ENCODE measurements at places on chromosomes 5 and 9.

- no peak for DNase-seq
Observed at GRCh38 chr5:78006449-78006848, 230.3 kb upstream of the TBCA start.

DNA sequence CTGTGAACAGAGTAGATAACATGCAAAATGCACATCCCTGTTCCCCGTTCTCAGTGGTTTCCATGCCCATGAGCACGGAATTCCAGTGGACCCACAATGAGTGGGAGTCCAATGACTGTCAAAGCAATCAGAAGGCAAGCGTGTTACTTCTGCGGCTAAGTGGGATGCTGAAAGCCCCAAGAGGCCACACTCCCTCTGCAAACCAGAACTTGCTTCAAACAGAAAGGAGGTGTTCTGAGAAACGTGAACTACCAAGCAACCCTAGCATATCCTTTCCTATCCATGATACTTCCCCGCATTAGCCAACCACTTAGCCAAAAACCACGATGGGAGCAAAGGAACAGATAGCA is 21.7 kb upstream of the MVB12B start:
- DNase-seq, result no peak

GRCh38 chr5:166286832-166287231 is 2004.6 kb upstream of the WWC1 start:
- no peak for DNase-seq

- no peak for DNase-seq
Observed at GRCh38 chr5:856531-857425, 6.0 kb upstream of the ZDHHC11 start.

GRCh38 chr9:37325778-37326177 is 96.7 kb upstream of the GRHPR start:
- no peak for DNase-seq

- no peak for DNase-seq
Observed at GRCh38 chr5:135649435-135649834, 70.6 kb upstream of the CXCL14 start.

DNA sequence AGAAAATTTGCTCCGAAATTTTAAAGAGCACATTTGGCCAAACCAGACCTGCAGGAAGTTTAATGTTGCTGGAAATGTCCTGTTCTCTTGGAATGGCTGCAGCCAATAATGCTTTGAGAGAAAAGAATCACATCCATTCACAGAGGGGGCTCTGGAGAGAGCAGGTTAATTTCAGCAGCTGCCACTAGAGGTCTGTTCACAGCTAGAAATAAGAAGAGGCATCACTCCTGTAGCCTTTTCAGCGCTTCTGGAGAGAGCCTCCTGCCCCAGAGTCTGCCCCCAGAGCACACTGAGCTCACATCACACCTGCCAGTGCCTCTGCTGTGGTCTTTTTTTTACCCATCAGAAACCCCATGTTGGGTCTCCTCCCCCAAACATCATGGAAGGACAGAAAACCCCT is 124.8 kb upstream of the RAD23B start:
- DNase-seq, result peak; percentile 40

DNA sequence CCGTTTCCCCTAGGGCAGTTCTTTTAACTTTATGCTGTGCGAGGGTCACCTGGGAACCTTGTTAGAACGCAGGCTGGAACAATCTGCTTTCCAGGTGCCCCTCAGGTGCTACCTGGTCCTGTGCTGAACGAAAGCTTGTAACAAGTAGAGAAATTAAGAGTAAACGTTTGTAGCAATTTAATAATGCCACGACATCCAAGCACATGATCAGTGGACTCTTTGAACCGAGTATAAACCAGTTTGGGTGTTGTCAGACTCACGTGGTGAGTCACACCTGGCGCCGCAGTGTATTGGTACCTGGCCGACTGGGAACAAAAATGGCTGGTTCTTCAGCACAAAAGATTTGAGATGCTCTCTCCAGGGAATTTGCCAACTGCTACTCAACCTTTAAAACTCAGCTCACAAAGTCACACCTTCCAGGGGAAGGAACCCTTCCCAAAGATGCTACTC is 926 bp upstream of the MYO10 start:
- DNase-seq, result no peak

- no peak for DNase-seq
Observed at GRCh38 chr5:160991205-160991604, 139.2 kb upstream of the ATP10B start.

GRCh38 chr5:128432913-128433440 is 105.1 kb downstream of the FBN2 start:
- DNase-seq, result no peak

- no peak for DNase-seq
Observed at GRCh38 chr9:124311283-124311682, 53.5 kb downstream of the NEK6 start.

- no peak for DNase-seq
Observed at GRCh38 chr9:87280421-87280820, 217.2 kb upstream of the DAPK1 start.

DNA sequence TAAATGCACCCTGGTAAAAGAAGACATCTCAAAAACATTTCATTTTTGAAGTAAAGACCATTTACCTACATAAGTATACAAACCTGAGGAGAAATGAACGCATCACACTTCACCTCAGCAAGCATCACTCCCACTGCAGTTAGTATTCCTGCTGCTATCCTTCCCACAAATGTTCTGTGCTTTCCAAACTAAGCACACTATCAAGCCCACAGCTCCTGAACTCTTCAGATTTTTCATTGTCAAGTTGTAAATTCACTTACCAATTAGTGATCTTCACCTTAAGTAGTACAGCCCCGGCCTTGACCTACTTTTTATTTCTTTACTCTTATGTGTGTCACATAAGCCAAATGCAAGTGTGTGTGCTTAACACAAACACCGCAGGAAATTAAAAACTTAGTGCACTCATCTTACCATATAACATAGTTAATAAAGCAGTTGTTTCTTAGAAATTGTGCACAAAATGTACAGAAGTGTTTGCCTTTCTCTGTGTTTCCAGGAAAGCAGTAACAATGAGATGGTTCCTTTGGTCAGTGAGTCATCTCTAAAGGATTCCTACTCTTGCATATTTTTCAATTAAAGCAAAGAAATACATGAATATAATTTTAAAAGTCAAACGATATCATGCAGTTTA is 169.4 kb downstream of the APBA1 start:
- DNase-seq, result no peak

- no peak for DNase-seq
Observed at GRCh38 chr5:10411336-10411735, 30.3 kb upstream of the ROPN1L start.

- no peak for DNase-seq
Observed at GRCh38 chr5:79636981-79637733, 24.9 kb downstream of the TENT2 start.

GRCh38 chr5:102249381-102249780 is 46.7 kb downstream of the SLCO4C1 start:
- DNase-seq, result no peak

- peak; percentile 71 for DNase-seq
Observed at GRCh38 chr9:20884985-20885593, 146.4 kb downstream of the HACD4 start.

GRCh38 chr5:138600446-138600845 is 25.2 kb upstream of the HSPA9 start:
- no peak for DNase-seq

- DNase-seq, result no peak
Observed at GRCh38 chr9:81053298-81054025, 635.9 kb downstream of the TLE1 start.

GRCh38 chr9:128528445-128529160 is 23.8 kb upstream of the SPTAN1 start:
- no peak for DNase-seq

- DNase-seq, result no peak
Observed at GRCh38 chr9:129405827-129406213, 215.1 kb downstream of the C9orf50 start.

- DNase-seq, result no peak
Observed at GRCh38 chr9:99154356-99154755, 49.4 kb downstream of the TGFBR1 start.

DNA sequence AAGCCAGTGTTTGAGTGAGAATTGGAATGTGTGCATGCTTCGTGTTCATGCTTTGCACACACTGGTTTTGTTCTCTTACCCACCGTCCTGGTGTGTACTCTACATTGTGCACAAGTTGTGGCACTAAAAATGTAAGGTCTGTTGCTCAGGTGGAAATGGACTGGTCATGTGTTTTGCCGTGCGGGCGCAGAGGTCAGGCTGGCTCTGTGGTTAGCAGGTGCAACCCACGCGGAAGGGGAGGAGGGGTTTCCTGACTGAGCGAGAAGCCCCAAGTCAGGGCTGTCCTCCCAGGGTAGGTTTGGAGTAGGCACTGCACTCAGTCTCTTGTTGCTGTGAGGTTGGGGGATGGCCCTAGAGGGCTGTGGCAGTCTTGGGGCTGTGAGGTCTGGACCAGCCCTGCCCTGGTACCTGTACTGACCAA is 86.6 kb downstream of the EHMT1 start:
- no peak for DNase-seq

DNA sequence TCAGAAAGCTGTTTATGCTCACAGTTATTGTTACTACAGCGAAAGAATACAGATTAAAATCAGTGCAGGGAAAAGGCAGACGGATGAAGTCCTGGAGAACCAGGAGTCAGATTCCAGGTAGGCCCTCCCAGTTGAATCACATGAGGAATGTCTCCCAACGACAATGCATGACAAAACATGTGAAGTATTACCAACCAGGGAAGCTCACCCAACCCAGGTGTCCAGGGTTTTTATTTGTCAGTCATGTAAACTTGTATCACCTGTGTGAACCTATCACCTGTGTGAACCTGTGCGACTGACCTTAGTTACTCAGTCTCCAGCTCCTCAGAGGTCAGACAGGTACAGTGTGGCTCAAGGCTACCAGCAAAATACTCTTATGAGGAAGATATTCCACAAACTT is 63.9 kb downstream of the KIAA1958 start:
- DNase-seq, result no peak

GRCh38 chr9:132184124-132184523 is 22.3 kb downstream of the NTNG2 start:
- DNase-seq, result no peak

DNA sequence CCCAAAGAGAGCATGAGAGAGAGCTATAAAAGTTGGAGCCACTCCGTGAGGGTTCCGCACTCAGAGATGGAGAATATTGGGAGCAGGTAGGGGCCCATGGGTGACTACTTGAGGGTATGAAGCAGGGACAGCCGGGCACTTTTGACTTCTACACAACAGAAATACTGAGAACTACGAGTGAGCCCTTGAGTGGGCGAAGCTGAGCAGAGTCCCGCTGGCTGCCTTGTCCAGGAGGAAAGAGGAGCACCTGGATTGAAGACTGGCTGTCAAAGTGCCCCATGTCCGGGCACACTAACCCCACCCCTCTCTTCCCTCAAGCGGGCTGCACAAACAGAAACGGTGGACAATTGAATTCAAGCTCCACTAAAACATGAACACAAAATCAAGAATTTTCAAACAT is 33.6 kb downstream of the FYB1 start:
- no peak for DNase-seq

GRCh38 chr9:9499546-9499945 is 1113.3 kb downstream of the PTPRD start:
- DNase-seq, result no peak

- DNase-seq, result no peak
Observed at GRCh38 chr9:32463500-32464293, 62.3 kb downstream of the RIGI start.

- DNase-seq, result no peak
Observed at GRCh38 chr9:84772511-84772910, 103.0 kb downstream of the NTRK2 start.

DNA sequence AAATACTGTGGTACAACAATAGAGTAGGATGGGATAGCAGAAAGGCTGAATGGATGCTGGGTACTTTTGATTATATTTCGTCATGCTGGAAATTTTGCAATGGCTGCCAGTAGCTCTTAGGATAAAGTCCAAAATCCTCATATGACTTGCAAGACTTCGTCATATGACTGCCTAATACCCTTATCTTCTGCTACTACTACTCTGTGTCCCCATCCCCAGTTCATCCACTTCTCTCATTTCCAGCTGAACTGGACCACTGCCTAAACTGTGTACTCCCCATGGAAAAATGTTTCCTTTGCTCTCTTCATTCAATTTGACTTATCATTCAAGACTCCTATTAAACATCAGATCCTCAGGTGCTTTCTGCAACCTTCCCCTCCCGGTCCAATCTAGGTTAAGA is 212.9 kb downstream of the BRINP1 start:
- DNase-seq, result no peak

- DNase-seq, result no peak
Observed at GRCh38 chr5:105015098-105015497, 1452.5 kb upstream of the NUDT12 start.

DNA sequence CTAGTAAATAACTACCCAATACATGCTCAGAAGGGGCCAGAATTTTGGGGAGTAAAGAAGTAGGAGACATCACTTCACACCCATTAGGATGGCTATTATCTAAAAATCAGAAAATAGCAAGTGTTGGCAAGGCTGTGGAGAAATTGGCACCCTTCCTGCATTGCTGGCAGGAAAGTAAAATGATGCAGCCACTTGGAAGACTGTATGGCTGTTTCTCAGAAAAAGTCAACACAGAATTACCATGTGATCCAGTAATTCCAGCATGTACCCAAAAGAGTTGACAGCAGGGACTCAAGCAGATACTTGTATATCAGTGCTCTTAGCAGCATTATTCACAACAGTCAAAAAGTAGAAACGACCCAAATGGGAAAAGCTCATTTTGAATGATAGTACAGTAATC is 107.6 kb downstream of the APBA1 start:
- DNase-seq, result no peak

- no peak for DNase-seq
Observed at GRCh38 chr5:96641368-96642280, 20.6 kb upstream of the CAST start.

DNA sequence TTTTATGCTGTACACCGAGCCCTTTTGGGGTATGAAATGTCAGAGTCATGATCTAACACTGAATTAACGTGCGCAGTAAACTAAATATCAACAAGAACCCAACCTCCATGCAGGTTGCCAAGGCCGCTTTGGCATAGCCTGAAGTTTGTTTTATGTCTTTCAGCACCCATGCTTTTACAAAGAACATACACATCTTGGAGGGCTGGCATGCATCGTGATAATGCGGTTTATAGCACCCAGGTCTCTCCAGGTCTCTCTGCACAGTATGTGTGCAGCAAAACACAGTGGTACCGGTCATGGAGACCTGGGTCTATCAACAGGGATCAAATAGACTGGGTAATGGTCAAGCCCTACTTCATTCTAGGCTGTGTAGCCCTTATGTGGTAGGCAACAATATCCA is 11.8 kb downstream of the NPR3 start:
- no peak for DNase-seq

- DNase-seq, result no peak
Observed at GRCh38 chr5:10335711-10336470, 17.6 kb upstream of the MARCHF6 start.

DNA sequence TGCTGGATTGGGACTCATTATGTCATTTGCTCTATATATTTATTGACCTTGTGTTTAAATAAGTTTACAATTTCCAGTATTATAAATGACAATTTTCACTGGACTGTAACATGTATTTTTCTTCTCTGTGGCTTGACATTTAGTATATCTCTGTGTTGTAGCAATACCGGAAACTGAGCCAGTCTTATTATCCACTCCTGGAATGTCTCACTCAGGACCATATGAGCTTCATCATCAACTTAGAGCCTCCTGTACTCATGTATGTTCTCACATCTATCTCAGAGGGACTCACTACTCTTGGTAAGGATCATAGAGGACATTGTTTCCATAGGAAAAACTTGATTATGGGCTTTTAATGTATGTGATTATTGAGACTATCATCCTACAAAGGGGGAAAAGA is 66.5 kb upstream of the TLX3 start:
- no peak for DNase-seq

- no peak for DNase-seq
Observed at GRCh38 chr5:115544043-115544435, 536 bp downstream of the FEM1C start.

- no peak for DNase-seq
Observed at GRCh38 chr9:115739096-115739875, 414.3 kb upstream of the PAPPA start.

Data from A549 (cell line).